Stimulated activated CD4-positive, alpha-beta T cell treated with anti-CD3 and anti-CD28 coated beads, Interleukin-15, amount 100 ng/mL, for 1 hour (primary cell): ENCODE measurements at places on chromosomes 2 and 18.

DNA sequence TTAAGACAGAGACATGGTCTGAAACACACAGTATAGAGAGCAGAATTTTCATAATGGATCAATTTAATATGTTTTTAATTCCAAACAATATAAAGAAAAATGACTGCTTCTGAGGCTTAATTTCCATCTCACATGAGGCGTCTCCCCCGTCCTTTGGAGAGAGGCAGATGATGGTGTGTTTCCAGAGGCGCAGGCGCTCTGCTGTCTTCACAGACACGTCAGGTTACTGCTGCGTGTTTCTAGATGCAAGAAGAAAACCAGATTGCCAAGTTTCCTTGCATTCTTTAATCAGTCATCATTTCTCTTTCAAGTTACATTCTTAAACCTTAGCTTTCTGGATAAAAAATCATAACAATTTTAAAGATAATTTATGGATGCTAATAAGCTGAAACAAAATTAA is 160.2 kb downstream of the ATP9B start:
- no peak for DNase-seq

DNA sequence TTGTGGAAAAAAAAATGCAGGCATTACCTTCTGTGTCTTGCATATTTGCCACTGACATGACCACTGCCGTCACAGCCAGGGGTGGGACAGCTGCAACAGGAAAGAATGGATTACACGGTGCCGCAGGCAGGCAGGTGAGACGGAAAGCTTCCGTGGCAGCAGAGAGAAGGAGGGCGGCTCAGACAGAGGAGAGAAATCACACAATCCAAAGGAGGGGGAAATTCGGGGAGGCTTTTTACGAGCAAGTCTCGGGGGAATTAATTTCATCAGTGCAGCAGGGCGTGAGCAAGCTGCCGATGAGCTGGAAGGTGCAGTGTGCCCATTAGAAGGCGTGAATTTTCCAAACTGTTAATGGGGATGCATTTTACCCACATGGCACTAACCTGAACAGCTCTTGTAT is 234.8 kb upstream of the PXDN start:
- no peak for DNase-seq

DNA sequence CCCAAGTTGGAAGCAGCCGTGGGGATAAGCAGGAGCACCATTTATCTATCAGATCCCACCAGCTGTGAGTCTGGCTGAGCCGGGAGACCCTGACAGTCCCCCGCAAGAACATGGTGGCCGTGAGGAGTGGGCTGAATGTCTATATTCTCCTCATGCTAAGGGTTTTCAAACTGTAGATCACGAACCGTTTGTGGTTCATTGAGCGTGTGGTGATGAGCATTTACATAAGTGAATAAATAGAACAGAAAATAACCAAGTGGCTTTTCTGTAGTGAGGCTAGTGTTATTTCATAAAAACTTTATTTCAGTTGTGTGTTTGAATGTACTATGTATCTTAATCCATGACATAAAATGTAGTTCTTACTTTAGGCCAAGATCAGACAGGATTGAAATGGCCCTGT is 190.2 kb upstream of the APCDD1 start:
- no peak for DNase-seq

DNA sequence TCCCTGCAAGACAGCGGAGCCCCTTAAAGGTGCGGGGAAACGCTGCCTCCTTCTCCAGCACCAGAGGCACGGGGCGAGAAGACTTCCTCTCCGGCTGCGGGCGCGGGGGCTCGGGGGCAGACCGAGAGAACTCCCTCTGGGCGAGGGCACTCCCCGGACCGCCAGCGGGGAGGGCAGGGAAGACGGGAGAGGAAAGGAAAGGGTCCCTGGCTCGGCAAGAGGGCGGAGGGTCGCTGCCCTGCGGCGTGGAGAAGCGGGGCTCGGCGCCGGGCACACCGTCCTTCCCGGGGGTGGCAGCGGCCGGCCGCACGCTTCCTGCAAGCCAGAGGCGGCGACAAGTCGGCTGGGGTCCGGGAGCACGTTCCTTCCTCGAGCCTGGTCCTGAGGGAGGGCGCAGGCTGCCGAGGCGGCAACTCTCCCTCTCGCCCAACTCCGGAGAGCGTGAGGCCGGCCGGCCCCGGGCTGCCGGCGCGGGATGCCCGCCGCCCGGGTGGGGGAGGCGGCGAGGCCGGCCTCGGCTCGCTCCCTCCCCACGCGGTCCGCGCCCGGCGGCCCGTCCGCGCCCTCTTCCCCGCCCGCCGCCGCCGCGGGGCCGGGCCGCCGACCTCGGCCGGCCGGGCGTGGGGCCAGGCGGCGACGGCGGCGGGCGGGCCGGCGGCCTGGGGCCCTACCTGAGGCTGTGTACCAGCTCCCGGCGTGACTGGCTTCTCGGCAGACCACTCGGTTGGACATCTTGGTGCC is 1.1 kb downstream of the MEMO1 start:
- peak; percentile 15 for DNase-seq

DNA sequence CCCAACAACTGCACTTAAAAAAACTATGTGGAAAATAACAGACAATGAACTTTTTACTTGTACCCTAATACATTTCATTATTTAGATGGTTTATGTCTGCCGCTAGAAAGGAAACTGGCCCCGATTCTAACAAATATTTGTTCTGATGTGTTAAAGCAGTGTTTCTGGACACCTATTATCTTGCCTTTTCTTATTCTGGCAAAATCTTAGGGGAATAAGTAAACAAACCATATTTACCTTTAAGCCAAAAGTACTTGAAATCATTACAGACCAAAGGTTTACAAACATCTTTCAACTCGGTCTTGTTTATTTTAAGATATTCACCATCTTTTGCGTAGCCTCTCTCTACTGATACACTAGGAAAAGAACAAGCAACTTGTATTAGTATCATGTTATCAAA is 11.8 kb upstream of the DLX1 start:
- DNase-seq: no peak

DNA sequence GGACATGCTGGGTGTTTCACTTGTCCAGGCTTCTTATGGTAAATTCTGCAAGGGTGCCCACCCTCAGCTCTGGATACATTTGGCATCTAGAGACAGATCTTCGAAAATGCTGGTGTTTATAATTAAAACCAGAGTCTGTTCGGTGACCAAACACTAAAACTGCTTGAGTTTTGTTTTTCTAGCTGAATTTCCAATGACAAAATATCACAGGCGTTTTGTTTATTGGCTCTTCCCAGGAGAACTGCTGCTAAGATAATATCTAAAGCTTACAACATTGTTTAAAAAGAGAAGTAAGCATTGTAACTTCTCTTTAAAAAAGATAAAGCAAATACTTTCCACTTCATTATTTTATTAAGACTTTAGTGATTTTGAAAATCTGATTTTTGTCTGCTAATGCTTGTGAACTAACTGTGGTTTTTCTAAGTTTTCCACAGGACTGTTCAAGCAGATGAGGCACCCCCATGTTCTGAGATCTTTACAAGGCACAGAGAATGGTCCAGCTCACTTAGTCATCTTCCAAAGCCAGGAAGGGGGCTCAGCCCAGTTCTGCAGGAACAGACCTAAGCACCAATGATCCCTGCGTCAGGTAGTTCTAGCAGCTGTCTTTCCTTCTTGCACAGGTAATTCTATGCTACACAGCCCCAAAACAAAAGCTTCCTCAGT is 94.8 kb upstream of the LTBP1 start:
- no peak for DNase-seq

DNA sequence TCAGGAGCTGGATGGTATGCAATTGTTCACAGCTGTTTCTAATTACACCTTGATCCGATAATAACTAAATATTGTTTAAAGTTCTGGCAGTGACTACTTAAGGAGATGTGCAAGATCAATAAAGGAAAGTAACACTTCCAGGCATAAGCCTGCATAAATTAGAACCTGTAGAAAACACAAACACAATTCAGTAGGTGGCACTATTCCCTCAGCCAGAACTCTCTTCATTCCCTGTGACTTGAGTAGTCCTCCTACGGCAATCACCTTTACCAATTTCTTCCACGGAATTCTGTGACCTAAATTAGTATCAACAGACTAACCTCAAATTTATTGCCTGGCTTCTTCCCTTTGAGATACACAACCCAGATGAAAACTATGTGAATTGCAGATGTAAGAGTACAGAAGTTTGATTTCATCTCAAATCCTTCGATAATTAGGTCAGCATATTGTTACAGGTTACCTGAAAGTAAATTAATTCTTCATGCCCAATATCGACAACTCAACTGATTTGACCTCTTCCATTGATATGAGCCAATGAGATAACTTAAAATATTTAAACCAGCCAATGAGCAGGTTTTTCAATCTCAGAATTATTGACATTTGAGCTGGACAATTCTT is 137.8 kb downstream of the PID1 start:
- DNase-seq: no peak

DNA sequence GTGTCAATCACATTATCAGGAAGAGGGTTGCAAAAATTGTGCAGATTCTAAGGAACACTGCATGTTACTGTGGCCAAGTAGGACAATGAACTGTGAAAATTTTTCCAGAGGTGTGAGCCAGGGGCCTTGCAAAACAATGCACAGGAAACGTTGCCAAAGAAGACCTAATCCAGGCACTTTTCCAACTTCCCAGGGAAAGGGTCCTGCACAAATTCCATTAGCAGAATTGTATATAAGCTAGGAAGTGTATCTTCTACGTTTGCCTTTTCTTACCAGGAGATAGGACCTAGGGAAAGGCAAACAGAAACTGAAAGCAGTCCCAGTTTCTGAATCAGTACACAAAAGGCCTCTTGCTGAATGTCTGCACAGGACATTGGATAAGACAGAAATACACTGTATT is 1888.3 kb upstream of the CELF4 start:
- DNase-seq: no peak

DNA sequence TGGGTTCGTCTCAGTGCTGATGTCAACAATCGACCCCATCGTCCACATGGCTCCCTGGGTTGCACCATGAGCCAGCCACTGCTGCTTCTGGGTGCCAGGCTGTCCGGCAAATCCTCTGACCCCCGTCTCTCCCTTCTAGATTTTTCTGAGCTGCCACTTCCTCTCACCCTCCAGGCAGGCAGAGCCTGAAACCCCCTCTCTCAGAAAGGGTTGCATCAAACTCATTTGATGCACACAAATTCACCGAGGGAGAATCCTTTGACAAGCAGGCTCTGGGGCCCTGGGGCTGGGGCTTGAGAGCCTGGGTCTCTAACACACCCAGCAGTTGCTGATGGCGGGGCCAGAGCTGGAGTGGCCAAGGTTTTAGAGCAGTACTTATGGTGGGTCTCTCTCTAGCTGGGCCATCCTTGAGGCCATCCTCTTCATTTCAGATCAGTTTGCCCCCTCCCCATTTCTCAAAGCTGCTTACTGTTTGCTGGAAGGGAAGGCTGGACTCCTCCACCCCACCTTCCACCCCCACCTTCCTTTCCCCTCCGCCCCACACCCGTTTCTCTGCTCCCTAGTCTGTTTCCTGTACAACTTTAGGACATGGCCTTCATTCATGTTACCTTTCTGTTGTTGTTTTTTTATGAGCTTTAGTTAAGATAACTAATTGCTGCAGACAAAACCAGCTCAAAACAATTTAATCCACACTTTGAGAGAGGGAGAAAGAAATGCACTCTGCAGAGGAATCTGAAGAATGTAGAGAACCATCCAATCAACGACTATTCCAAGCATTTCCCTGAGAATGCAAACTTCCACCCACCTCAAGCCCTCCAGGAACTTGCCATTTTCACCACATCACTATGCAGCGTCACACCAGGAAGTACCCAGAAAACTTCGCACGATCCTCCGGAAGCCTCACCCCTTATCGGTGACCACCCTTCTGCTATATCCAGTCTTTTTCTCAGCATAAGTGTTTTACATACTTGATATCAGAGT is 69.5 kb downstream of the ARL4C start:
- DNase-seq: no peak

GRCh38 chr2:195331129-195331528 is 325.9 kb upstream of the SLC39A10 start:
- no peak for DNase-seq
